RCC 7860 (cell line): ENCODE measurements at places on chromosomes 3 and 15.

- DNase-seq, result no peak
These were observed 28.6 kb upstream of the TEX264 start for GRCh38 chr3:51642462-51642861.

DNA sequence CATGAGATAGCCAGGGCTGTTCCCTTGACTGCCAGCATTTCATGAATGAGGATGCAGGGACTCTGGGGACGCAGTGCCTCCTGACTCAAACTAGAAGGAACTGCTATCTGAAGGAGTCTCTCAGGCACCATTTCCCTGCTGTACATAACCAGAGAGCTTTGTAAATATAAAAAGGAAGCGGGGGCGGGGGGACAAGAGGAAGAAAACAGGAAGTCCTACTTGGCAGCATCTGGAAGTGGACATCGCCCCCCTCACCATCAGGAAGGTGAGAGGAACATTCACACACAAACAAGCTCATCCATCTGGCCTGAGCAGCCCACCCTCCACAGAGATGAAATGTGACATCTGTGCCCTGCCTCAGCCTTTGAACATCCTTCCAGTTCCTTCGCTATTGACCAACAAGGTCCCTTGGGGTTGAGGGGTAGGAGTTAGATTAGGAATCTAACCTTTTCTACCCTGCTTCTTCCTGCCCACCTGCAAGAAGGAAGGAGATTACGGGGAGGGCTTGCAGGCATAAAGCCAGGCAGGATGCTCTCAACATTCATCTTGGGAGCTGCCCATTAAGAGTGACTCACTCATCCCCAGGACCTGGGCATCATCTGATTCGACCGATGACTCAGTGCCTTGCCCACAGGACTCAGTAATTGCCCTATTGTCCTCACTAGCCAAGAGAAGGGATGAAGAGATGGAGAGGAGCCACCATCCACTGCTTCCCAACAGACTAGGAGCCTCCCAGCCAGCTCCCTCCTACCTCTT is 31.9 kb downstream of the SH3BP5 start:
- DNase-seq, result peak; percentile 71

- DNase-seq, result no peak
These were observed 22.0 kb upstream of the ZCWPW2 start for GRCh38 chr3:28326458-28326926.

DNA sequence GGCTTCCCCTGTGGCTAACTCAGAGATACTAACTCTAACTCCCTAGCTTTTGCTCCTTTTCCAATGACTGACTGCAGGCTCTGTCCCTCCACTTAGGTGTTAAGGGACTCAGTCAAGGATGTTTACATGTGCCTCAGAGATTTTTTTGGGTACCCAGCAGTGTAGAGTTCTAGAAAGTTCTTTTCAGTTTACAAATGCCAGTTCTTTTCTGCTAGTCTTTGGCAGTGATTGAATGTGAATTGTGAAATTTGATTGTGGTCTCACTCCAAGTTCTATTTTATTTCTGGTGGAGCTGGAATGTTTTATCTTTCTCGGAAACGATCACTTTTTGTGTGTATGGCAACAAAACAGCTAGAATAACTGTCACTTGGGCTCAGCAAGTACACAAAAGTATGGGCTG is 60.6 kb downstream of the IL1RAP start:
- DNase-seq, result no peak

GRCh38 chr3:112092496-112093179 is 6.4 kb downstream of the C3orf52 start:
- DNase-seq, result peak; percentile 39

- no peak for DNase-seq
These were observed 38.4 kb upstream of the FOXB1 start for GRCh38 chr15:59965741-59966140.

GRCh38 chr3:77319711-77320110 is 279.8 kb downstream of the ROBO2 start:
- no peak for DNase-seq

- no peak for DNase-seq
These were observed 325.9 kb upstream of the TBL1XR1 start for GRCh38 chr3:177523067-177523675.

DNA sequence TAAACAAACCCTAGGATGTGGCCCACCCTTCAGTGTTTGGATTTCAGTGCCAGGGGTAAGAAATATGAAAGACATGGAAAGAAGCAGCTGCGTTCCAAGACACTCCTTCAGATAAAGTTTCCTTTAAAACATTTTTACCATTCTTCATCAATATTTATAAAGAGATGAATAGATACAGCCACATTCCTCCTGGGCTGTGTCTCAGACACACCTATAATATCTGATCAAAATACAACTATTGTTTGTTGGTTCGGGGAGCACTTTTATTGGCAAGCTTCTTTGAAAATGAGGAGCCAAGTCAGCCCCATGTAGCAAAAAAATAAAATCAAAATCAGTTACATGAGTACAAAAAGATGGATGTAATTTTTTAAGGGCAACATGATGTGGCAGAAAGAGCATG is 53.2 kb downstream of the RPL22L1 start:
- no peak for DNase-seq

DNA sequence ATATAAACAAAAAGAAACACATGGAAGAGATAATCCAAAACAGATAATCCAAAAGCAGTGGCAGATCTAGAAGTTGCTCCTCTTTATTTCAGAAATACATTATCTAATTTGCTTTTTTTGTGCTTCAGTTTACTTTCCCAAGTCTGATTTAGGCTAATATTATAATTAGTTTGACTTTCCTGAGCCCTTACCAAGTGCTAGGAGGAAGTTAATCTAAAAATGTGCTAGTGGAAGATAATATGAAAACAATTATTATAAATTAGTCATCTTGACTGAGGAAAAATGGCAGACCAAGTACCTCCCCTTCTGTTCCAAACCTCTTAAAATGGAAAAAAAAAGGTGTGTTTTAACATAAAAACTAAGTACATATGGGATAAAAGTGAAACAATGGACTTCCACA is 17.5 kb downstream of the SLC9A9 start:
- DNase-seq, result no peak

DNA sequence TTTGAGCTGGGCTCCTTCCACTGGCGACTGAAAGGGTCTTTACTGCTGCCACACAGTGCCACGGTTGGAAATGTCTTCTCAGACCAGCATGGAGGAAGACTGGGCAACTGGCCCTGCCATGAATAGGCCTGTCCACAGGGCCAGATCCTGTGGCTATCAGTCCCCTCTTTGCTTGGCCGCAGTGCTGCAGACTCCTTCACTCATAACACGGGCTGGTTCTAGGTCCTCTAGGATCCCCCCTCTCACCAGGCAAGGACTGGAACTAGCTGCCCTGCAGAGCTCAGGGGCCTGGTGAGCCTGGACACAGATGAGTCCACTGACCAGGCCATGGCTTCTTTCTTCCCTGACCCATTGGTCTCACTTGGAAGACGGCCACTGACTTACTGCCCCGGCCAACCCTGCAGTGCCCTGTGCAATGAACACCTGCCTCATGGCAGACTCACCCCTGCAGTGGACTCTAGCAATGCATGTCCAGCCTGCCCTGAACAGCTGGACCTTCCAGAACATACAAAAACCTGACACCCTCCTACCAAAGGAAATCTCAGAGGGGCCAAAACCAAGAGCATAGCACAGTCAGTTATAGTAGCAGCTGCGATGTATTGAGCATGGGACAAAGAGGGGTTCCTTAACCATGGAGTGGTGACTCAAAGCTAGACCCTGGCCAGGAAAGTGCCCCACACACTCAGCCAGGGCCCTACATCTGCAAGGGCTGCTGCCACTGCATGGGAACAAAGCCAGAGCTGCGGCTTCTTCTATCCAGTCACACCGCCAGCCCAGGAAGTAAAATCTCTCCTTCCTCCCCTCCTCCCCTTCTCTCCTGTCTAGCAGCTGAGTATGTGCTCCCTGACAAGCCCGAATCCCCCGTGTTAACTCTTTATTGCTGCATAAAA is 72.1 kb upstream of the ITGA11 start:
- no peak for DNase-seq

- peak; percentile 96 for DNase-seq
These were observed 226.8 kb upstream of the BHLHE40 start for GRCh38 chr3:4752201-4753072.

GRCh38 chr15:101159936-101160815 is 91.7 kb downstream of the CHSY1 start:
- DNase-seq, result no peak

GRCh38 chr3:66228707-66229106 is 7.9 kb downstream of the SLC25A26 start:
- DNase-seq, result no peak

DNA sequence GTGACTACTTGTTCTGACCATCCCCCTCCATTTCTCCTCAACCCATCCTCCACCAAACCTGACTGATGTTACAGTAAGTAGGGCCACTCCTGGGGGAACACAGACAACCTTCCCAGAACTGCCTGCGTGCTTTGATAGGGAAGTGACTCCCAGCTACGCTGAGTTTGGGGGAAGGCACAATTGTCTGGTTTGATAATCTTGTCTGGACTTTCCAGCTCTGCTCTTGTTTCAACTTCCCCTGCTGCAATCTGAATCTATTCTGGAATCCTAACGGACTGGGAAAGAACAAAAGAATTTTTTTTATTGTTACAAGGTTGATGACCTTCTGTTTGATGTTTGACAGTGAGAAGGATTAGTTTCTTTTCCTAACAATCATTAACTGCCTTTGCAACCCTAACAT is 895.6 kb downstream of the ROBO1 start:
- DNase-seq, result peak; percentile 35

- no peak for DNase-seq
These were observed 73.5 kb upstream of the IQSEC1 start for GRCh38 chr3:13146643-13147143.

DNA sequence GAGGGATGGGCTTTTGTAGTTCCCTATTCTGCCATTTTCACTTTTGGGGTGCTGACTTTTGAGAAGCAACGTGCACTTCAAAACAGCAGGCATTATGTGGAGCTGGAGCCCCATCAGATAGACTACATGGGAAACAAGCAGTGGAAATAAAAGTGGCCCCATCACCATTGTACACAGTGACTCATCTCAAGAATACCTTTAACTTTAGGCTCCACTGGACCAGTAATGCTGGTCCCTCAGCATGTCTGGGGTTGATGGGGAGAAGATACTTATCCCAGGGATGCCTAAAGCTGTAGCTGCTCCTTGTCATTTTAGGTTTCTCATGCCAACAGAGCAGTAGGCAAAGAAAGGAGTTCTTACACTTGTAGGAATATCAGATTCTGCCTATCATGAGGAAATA is 45.0 kb downstream of the LSM3 start:
- DNase-seq, result no peak

- no peak for DNase-seq
These were observed 45.7 kb downstream of the NUDT16 start for GRCh38 chr3:131427226-131427625.

- no peak for DNase-seq
These were observed 478.9 kb downstream of the ERC2 start for GRCh38 chr3:55989366-55989765.

DNA sequence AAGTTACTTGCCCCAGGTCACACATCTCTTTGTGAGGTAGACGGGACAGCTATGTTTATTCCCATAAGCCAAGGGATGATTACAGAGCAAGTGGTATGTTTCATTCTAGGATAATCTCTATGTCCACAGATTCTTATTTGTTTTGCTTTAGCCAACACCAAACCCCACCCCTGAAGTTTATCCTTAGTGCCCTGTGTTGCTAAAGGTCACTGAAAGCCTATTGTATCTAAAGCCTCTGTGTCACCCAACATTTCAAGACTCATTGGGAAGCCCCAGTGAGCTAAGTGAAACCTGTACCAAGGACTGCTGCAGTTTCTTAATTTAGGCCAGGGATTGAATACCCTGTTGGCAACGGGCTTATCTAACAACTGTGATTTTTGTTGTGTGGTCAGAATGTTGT is 135.6 kb downstream of the ADAMTS9 start:
- DNase-seq, result no peak

GRCh38 chr15:101378171-101378755 is 83.2 kb upstream of the SNRPA1 start:
- DNase-seq, result no peak

DNA sequence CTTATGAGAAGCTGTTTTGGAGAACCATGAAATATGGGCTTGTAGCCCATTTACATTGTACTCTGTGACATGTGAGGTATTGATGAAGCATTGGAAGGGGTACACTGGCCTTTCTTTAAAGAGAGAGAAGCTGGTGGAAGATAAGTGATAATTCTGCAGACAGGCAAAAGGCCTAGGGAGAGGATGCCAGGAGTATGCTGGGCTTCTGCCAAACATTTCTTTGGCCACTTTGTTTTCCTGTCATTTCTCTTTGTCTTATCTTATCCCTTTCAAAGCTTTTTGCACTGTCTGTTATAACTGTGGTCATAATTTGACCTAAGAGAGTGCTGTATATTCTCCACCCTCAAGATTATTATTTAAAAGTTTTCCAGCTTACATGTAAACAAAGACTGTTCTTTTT is 109.6 kb upstream of the SEMA6D start:
- DNase-seq, result no peak

DNA sequence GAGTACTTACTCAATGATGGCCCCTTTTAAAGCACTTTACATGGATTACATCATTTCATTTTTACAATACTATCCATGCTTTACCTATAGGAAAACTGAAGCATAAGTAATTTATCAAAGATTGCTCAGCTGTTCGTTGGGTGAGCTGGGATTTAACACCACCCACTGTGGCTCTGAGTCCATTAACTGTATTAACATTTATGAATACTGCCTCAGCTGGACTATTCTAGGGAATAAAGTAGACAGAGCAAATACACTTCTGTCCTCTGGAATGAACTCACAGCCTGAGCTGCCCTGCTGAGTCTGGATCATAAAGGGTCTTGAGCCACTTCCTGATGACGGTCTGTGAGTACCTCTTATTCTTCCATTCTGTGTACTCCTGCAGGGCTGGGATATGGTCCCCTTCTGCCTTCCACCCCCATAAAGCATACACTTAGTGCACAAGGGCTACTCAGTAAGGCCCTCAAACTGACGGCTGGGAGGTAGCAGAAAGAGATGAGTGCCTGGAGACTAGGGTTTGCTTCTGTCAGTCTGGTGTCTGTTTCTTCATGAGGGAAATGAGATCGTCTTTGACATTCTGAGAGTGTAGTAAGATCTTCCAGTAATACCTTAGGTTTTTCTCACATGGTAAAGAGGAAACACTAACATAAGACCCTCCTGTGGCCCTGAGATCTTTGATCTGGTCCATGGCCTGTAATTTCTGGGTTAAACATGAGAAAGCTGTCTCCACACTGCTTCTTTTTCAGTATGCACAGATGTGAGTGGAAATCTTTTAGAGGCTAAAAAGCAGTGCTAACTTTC is 12.6 kb upstream of the ST6GAL1 start:
- DNase-seq, result no peak

- no peak for DNase-seq
These were observed 8.2 kb upstream of the PRKAR2A start for GRCh38 chr3:48855681-48856447.

GRCh38 chr15:34768530-34768929 is 13.7 kb upstream of the GJD2 start:
- DNase-seq, result no peak
